ENCODE measurements at places on chromosomes 4 and X.

GRCh38 chr4:25291158-25291733, 21.3 kb upstream of the ZCCHC4 start:
- DNase-seq: no peak

DNA sequence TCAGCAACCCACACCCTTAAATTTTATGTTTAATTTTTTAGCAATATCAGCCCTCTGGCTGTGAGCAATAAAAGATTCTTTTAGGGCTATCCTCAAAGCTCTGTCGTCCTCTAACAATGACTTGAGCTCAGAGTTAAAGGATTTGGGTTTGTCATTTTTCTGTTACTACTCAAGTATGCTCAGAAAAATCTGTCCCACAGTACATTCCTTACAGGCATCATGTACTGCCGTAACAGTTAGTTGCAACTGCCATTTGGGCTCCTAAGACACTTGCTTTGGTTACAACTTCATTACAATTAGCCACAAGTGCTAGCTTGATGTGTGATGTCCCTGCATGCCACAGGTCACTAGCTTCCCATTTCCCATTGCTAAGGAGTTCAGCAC, 33.2 kb downstream of the COQ2 start:
- no peak for DNase-seq

- DNase-seq: no peak
These were observed 39.8 kb downstream of the NHS start for GRCh38 chrX:17414839-17415238.

DNA sequence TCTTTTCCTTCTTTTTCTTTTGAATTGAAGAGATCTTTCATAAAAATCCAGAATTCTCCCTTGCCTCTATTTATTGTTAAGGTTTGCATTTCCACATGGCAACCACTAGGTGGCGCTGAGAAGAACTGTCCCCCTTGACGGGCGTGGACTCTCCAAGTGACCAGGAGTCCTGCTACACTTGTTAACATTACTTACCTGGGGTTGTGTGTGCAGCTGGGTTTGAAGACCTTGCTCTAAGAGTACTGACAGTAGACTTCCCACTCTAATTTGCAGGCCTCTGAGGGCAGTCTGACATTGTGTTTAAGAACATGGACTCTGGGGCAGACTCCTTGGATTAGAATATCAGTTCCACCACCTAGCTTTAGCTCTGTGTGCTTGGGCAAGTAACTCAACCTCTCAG, 52.8 kb downstream of the GPRIN3 start:
- DNase-seq: no peak

DNA sequence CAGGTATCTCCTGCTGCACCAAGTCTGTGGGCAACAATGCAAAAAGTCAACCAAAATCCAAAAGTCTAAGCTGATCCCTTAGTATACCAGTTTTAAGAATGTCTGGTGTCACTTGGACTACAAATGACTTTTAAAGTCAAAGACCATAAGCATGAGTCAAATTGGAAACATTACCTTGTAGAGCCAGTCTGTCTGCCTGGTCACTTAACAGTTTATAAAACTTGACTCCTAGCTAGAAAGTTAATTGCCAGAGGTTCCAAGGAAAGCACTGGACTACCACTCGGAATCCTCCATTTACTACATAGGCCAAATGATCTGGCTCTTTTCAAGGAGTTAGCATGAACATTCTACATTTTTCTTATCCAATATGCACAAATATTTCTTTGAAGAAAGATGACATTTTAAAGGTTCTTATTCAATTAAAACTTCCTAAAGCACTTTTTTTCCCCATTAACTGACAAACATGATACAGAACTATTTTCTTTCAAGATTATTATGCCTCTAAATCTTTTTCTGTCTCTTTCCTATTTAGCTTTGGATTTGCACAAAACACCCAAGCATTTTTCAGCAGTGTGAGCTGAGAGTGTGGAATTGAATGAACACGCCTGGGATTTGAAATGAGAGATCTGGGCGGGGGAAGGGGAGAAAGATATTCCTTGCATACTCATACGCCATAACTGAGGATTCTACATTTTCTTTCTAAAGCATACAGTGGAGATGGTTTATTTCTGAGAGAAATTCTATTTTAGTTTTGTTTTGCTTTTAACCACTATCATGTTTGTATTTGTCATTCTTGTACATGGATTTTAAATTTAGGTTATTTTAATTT, 188.4 kb downstream of the SHROOM3 start:
- no peak for DNase-seq

DNA sequence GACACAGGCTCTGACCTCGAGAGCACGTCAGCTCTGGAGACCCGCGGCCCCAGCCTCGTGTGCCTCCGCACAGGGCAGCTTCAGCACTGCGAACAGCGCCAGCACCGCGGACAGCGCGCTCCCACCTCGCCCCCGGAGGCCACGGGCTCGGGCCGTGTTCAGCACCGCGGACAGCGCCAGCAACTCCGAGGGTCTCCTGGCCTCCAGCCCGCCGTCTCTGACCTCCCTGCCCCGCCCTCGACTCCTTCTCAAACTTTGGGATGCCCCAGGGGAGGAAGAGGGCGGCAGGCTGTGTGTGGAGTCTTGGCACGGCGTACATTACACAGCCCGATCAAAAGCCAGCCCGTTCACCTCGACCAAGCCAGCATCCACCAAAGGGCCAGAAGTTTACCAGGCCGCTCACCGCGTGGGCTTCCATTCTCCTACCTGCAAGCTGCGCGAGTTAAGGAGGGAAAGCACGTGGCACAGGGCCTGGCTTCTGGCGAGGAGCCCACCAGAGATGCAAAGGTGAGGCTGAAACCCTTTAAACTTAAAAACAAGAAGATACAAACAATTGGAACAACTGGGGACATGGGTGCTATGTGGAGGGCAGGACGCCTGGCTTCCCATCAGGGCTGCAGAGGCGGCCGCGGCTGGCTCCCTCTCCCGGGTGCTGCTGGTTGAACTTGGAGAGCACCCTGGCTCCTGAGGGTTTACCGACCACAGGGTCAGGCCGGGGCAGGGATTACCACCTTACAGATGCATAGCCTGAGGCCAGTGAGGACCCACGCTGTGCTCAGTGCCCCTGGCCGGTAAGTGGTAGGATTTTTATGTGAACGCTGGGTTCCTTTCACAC, 4.5 kb upstream of the NKX1-1 start:
- no peak for DNase-seq

DNA sequence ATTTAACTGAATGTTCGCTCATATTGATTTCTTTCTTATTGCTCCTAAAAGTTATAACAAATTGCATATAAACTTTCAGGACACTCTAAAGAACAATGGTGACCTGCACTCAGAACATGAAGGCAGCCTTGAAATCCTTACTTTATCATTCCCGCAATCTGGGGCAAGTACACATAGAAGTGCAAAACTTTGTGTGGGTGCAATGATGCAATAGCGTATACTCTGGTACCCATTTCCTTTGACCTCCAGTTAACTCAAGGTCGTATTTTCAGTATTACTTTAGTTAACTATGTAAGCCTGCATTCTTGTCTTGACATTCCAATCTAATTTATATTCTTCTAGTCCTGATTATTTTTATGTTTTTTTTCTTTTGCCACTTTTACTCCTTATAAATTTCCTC, 64.7 kb downstream of the C4orf46 start:
- no peak for DNase-seq

GRCh38 chr4:6361076-6361784, 91.6 kb downstream of the WFS1 start:
- DNase-seq: no peak

- no peak for DNase-seq
These were observed 5.5 kb downstream of the MED14 start for GRCh38 chrX:40729598-40730584.

DNA sequence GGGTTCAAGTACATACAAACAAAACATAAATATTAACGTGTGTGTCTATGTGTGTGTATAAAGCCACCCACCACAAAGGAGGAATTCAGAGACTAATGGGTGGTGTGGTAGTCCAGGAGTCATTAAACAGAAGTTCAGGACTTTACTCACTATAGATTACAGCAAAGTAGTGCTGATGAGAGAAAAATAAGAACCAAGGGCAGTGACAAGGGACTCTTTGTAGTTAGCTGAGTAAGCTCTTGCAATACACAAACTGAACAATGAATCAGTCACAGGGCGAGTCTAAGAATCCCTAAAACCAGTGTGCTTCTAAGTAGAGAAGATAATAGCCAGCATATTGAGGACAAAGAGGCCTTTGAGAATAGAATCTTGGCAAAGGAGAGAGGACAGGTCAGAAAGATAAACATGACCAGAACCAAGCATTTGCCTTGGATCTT, 232.4 kb downstream of the PPP3CA start:
- no peak for DNase-seq

DNA sequence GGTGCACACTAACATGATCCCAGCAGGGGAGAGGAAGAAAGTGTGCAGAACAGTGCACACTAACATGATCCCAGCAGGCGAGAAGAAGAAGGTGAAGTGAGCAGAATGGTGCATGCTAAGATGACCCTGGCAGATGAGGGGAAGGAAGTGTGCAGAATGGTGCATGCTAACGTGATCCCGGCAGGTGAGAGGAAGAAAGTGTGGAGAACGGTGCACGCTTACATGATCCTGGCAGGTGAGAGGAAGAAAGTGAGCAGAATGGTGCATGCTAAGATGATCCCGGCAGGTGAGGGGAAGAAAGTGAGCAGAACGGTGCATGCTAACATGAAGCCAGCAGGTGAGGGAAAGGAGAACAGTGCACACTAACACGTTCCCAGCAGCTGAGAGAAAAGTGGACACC, 83.7 kb downstream of the ACOX3 start:
- DNase-seq: no peak

- no peak for DNase-seq
These were observed 65.1 kb downstream of the KDM6A start for GRCh38 chrX:44938111-44938510.

- DNase-seq: no peak
These were observed 27.8 kb downstream of the ELF4 start for GRCh38 chrX:130082244-130083106.

GRCh38 chr4:6316461-6317003, 46.9 kb downstream of the WFS1 start:
- no peak for DNase-seq

- no peak for DNase-seq
These were observed 654.4 kb downstream of the IQCM start for GRCh38 chr4:149161247-149161646.

GRCh38 chrX:154648931-154649330, 4.4 kb downstream of the CTAG2 start:
- no peak for DNase-seq

- no peak for DNase-seq
These were observed 126.5 kb downstream of the CHIC2 start for GRCh38 chr4:53937918-53938317.

DNA sequence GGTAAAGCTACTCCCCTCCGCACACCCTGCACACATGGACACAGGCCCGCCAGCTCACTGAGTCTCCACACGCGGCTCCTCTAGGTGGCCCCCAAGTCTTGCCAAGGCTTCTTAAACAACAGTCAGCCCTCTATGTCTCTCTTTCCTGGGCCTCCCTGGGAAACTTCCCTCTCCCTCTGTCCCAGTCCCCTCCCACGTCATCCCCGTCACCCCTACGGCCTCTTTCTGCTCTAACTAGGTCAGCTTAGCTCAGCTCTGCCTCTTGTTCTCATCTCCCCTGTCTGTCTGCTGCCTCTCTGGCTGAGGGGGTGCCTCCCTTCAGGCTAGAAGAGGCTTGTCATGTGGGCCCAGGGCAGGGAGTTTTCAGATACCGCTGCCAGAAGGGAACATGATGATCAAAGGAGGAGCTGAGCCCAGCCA, 38.8 kb downstream of the SEPTIN6 start:
- DNase-seq: no peak

DNA sequence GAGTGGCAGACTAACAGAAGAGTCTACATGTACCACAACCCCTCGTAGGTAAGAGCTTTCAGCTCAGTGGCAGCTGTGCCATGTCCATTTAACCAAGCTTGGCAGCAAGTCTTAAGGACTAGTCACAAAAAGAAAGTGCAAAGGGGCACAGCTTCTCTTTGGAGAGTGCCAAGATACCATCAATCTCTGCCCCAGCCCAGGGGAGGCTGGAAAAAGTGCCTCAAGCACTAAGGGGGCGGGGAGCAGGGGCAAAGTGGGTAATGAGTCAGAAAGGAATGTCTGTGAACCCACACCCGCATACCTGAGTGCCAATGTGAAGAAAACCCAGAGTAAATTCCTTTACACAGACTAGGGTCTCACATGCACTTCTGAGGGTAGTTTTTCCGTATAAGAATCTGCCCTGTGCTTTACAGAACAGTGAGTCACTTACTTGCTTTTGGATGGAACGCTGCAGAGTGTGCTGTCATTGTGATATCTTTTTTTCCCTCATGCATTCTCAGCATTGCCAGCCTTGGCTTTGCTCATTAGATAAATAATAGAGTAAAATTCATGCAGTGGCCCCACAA, 219.8 kb downstream of the ZNF674 start:
- DNase-seq: no peak

DNA sequence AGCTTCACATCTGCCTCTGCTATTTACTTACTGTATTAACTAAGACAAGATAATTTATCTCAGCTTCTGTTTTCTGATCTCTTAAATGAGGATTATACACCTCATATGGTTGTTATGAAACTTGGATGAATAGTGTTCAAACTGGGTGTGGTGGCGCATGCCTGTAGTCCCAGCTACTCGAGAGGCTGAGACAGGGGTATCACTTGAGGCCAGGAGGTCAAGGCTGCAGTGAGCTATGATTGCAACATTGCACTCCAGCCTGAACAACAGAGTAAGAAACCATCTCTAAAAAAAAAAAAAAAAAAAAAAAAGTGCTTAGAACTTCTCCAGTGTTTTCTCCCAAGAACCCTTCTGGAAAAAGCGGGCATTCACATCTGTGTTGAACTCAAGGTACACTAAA, 19.8 kb upstream of the KLF3 start:
- no peak for DNase-seq

GRCh38 chr4:174438711-174439110, 83.6 kb downstream of the HPGD start:
- DNase-seq: no peak

GRCh38 chrX:40102393-40103381, 4.9 kb upstream of the BCOR start:
- no peak for DNase-seq

GRCh38 chrX:9906919-9907318, 60.2 kb upstream of the CLDN34 start:
- no peak for DNase-seq

GRCh38 chr4:159077702-159078495, 25.0 kb upstream of the RAPGEF2 start:
- no peak for DNase-seq

DNA sequence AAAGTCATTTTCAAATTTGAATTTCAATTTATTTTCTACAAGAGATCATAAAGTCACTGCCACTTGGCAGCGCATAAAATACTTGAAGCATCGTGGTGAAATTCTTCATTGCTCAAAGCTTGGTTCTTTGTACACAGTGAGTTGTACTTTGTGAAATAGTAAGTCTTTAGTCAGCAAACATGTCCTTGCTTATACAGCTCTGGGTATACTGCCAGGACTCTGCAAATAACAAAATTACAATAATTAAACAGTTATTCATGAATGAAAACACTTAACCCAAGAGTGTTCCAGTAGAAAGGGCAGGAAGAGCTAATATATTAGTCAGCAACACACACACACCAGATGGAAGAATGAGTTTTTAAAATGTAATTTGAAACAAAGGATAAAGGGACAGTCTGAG, 1300.9 kb upstream of the DIAPH2 start:
- DNase-seq: no peak
